Activated CD8-positive, alpha-beta T cell treated with anti-CD3 and anti-CD28 coated beads, Interleukin-2, amount 10 ng/mL, durations not matched to agents 7 days and 5 days (primary cell): ENCODE measurements at places on chromosomes 2 and 18. TPM values are rescaled to one million over a fixed set of nuclear protein-coding genes. Genes with fewer than 3 reads are reported as not detected.
A peak's percentile ranks its signal among the peaks of the same experiment; 100 is the strongest.

DNA sequence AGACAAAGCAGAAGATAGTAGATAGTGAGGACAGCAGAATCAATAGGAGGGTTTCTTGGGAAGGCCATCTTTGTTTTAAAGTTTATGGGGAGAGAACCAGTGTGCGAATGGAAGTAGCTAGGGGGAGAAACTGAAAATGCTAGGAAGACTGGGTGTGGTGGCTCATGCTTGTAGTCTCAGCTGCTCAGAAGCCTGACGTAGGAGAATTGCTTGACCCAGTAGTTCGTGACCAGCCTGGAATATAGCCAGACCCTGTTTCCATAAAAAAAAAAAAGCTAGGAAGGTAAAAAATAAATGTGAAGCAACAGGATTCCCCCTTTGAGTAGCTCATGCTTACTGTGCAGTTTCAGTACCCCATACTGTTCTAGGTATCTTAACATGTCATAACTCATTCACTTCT, 19.2 kb upstream of the DRC1 start:
- DNase-seq, result no peak

GRCh38 chr2:68931149-68931711, 21.5 kb downstream of the GKN2 start:
- DNase-seq, result no peak

DNA sequence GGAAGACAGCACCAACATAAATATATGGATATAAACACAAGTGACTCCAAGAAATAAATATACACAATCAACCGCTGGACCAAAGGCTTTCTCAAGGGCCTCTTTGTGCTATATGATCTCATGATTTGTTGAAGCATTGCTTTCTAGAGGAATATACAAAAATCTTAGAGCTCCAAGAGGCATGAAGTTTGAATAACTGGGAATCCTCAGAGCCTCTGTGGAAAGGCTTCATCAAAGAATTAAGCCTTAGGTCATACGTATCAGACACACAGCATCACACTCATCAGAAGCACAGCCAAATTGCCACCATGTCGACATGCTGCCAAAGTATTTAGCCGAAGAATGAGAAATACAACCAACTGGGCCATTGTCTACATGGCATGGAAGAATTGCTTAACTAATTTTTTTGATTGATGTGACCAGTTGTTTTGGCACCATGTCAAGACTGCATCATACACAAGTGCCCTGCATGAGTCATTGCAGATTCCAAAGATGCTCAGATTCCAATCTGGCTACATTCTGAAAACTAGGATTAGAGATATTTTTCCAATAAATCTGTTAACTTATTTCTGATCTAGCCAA, 860.6 kb upstream of the ZEB2 start:
- no peak for DNase-seq

ARHGEF4 gene
- 2.9 TPM for total RNA-seq

DNA sequence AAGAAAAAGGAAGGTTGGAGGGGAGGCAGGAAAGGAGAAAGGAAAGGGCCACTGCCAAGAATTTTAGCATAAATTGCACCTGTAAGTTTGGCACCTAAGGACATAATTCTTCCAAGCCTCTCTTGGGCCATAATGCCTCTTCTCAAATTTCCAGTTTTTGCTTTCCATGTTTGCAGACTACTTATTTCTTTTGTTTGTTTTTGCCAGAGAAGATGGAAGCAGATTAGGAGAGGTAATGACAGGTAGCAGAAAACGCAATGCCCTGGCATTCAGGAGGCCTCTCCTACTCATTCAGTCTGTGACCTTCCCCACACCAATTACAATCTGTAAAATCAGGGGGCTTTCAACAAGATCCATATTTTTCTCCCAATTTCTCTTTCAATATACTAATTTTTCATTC, 56.8 kb downstream of the MRPL33 start:
- DNase-seq, result no peak

- peak; percentile 81 for DNase-seq
Observed at GRCh38 chr2:47070920-47071824, 83.9 kb downstream of the STPG4 start.

ALPI gene
- total RNA-seq, result not detected

- DNase-seq, result no peak
Observed at GRCh38 chr2:37665043-37665442, 6.4 kb downstream of the CDC42EP3 start.

DNA sequence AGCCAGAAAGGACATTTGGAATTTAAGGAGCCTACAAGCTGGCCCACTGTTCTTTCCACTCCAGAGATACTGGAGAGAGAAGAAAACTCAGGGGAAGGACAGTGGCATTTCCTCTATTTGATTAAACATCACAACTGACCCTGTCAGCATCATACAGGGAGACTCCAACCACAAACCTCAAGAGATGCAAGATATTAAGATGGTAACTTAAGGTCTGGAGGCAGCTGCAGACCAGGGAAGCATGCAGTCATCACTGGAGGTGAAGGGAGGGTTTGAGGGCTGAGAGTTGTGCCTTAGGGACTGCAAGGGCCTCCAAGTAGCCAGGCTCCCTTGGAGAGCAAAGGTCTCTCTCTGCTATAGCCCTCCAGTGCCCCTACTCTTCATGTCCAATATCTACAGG, 67.4 kb downstream of the RNF152 start:
- DNase-seq, result no peak

DNA sequence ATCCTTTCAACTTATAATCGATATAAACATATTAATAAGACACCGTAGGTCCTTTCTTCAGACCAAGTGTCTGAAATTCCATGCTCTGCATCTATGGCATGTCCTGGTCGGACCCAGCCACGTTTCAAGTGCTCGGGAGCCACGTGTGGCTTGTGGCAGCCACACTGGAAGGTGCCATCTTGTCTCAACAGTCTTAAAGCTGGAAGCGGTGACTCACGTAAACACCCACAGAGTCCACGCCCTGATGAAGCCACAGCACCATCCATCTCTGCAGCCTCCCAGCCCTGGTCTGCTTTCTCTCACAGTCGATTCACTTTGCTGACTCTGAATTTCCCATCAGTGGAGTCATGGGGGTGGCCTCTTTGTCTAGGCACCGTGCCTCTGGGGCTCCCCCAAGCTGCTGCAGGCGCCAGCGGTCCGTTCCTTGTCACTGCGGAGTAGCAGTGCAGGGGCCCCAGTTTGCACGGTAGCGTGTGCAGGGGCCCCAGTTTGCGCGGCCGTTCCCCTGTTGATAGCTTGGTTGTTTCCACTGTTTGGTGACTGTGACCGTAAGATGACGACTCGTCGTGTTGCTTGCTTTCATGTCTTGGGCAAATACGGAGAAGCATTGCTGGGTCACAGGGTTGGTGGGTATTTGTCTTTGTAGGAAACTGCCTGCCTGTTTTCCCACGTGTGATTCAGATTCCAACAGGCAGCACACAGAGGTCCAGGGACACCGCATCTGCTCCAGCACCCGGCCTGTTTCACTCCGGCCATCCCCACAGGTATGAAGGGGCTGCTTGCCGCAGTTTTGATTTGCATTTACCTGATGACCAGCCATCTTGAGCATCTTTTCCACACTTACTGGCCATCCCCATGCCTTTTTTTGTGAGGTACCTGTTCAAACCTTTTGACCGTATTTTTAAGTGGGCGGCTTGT, 240.3 kb downstream of the HDAC4 start:
- no peak for DNase-seq

GRCh38 chr2:236178890-236179235, 10.7 kb upstream of the GBX2 start:
- no peak for DNase-seq

DNA sequence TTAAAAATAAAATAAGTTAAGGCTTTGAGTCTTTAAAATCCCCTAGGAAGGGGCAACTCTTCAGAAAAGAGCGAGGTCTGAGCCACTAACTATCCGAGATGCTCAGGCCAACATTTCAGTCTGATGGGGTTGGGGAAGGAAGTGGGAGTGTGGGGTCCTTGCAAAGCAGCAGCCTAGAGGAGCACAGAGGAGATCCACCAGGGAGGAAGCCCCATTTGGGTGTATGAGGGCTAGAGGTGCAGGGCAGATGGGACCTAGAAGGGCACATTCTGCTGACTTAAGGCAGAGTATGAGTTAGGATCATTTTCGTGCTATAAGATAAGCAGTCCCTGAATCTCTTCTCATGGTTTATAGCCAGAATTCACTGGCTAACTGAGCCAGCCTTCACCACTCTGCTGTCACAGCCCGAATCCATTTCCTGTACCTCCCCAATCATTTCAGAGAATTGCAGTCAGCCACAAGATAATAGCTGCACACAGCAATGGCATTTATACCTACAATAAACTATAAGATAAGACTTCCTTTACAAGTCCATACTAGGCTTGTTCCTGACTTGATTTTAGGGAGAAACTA, 37.0 kb downstream of the MRPL30 start:
- no peak for DNase-seq

SIX3 gene
- total RNA-seq, result not detected

DNA sequence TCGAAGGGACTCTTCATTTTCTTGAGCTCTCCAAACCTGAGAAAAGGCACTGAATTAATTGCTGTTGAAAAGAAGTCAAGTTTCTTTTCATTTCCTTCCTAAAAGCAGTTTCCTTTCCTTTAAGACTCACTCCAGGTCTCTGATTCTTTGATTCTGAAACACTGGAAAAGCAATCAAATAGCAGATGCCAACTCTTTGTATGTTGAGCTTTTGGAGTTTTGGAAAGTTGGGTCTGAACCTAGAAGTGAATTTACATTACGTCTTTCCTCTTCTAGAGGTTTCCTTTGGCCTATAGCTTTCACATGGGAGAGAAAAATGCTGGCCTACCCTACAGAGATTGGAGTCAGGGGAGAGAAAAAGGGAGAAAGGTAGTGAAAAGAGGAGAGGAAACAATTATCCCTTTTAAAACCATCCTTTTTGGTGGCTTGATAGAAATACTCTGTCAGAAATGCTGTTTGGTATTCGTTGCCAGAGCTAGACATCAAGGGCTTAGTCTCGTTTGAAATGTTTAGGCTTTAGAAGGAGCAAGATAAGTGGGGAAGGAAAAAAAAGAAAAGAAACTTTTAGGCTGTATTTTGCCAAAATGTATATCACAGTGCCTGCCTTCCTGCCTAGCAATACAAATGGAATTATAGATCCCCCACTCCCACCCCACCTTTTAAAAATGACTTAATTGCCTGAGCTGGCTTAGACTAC, 187.7 kb downstream of the PRPF40A start:
- no peak for DNase-seq

DNA sequence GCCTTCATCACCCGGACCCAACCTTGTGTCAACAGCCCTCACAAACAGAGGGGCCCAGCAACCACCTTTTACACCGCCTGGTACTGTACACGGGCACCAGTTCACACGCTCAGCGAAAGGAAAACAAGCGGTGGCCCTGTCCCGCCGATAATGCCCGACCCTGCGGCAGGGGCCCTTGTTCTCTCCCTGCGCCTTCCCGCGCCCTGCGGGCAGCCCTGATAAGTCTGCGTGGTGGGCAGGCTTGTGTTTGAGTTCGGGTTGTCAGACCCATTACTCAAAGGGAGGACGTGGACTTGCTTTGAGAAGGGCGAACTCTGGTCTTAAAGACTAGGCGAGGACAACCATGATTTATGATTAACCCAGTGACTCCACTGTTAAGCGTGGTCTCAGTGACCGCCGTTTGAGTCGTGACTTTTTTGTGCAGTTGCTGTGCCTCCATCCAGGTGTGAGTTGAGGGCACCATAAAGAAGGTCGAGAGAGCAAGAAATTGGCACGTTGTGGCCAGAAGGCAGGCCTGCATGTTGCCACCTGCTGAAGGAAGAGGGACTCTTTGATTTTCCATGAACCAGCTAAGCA, 167.4 kb upstream of the GATA6 start:
- no peak for DNase-seq

SNRPD1 gene
- 102 TPM for total RNA-seq

DNA sequence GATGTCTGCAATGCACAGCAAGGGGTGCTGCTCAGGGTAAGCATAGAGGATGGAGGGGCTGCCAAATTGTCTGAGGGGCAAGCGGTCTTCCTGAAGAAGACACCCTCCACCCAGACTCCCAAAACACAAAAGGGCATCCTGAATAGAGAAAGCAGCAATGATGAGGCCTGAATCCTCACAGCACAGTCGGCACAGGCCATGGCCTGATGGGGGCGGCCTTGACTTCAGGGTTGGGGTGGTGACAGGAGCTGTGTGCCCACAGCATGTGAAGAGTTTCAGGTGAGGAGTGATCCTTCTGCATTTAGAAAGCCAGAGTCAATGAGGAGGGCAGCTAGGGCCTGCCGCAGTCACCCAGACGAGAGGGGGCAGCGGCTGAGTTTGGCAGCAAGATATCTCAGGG, 159.4 kb downstream of the GALNT14 start:
- no peak for DNase-seq

DNA sequence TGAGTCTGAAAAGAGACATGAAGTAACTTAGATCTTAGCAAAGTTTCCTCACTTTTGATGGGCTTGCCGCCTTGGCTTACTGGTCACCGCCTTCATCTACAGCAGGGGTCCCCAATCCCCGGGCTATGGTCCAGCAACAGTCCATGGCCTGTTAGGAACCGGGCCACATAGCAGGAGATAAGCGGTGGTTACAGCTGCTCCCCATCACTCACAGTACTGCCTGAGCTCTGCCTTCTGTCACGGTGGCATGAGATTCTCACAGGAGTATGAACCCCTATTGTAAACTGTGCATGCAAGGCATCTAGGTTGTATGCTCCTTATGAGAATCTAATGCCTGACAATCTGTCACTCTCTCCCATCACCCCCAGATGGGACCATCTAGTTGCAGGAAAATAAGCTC, 72.9 kb downstream of the BIN1 start:
- DNase-seq, result no peak

GRCh38 chr18:10511236-10511635, 14.6 kb upstream of the NAPG start:
- DNase-seq, result no peak

PID1 gene
- total RNA-seq, result not detected

C2orf66 gene
- 0.32 TPM for total RNA-seq

DNA sequence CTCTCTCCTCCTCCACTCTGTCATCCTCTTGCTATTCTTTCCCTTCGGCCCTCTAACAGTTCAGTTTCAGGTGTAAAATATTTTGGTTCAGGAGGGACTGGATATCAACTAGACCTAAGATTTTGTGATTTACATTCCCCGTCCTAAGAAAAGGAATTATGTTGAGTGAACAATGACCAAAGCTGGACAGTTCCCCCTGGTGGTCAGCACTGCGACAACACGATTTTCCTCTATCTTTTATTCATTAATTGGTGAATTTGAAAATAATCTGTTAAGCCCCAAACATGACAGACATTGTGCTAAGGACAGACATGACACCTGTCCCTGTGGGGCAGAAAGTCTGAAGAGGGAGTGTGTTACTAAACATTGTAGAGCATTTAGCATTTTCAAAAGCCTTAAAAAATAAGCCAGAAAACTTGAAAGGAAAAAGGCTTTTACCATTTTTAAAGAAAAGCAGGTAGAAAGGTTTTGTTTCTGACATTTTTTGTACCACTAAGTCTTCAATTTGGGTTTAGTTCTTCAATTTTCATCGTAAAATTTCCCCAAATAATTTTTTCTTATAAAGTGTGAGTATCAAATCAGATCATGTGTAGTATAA, 28.4 kb upstream of the GTF2A1L start:
- no peak for DNase-seq

DNA sequence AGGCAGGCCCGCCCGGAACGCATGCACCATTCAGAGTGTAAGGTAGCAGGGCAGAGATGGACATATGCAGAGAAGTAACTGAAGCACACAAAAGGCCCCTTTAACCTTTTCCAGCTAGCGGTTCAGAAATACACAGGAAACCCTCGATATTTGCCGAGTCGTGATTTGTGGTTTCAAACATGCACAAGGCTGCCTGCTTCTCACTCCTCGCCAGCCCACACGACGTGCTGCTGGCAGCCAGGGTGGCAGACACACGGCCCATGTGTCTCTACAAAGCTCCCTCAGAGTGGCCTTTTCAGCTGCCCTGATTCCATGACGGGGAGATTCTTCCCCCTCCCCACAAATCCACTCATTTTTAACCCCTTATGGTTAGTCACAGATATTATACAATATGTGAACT, 23.6 kb downstream of the ZBTB7C start:
- no peak for DNase-seq

- DNase-seq, result no peak
Observed at GRCh38 chr2:35081001-35081621, 1274.5 kb upstream of the CRIM1 start.
